ENCODE measurements at places on chromosomes 1 and 21. TPM values are rescaled to one million over a fixed set of nuclear protein-coding genes. Genes with fewer than 3 reads are reported as not detected.
A peak's percentile ranks its signal among the peaks of the same experiment; 100 is the strongest.

Gene TFF1
- not detected for total RNA-seq

- peaks cover 54% of the 10 kb centered on the region for H3K27me3 ChIP-seq
- H3K36me3 ChIP-seq = no peaks in the 10 kb centered on the region
- DNase-seq = no peak
These were observed 1.8 kb downstream of the NIBAN1 start for GRCh38 chr1:184972315-184973055.

DNA sequence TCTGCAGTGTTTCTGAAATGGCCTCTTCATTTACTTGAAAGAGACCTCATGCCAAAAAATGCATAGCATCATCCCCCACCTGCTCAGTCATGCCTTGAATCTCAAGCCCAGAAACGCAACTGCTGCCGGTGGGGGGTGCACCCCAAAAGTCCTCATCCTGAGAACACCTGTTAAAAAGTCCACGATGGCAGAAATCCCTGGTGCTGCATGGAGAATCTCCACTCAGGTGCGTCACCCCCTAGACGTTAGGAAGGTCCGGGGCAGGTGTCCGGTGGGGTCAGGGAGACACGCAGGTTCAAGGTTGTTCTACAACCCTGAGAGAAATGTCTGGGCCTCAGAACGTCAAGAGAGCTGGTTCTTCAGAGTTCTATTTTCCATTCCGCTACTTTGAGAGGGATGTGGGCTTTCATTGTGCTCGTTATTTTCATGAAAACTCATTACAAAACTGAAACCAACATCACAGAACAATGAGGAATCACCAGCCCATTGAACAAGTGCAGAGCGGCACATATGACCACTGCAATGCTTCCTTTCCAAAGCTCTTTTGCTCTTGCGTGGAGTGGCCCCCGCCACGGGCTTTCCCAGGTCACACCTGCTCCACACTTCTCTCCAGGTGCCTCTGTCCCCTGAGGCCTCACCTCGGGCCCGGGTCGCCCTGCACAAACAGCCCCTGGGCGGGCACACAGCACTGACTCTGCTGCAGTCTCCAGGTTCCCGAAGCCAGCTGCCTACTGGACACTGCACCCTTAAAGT lies 201.9 kb downstream of the TOMM20 start:
- H3K4me1 ChIP-seq = peaks cover 20% of the 10 kb centered on the region
- no peaks in the 10 kb centered on the region for H3K27me3 ChIP-seq
- DNase-seq = no peak
- no peaks in the 10 kb centered on the region for H3K36me3 ChIP-seq
- H3K27ac ChIP-seq = peak overlapping the region; percentile 70

GRCh38 chr1:201191653-201192260 lies 1.1 kb downstream of the IGFN1 start:
- H3K4me1 ChIP-seq = no peaks in the 10 kb centered on the region
- no peaks in the 10 kb centered on the region for H3K36me3 ChIP-seq
- H3K27me3 ChIP-seq = peaks cover 7% of the 10 kb centered on the region
- H3K4me3 ChIP-seq = no peak overlapping the region
- DNase-seq = no peak

DNA sequence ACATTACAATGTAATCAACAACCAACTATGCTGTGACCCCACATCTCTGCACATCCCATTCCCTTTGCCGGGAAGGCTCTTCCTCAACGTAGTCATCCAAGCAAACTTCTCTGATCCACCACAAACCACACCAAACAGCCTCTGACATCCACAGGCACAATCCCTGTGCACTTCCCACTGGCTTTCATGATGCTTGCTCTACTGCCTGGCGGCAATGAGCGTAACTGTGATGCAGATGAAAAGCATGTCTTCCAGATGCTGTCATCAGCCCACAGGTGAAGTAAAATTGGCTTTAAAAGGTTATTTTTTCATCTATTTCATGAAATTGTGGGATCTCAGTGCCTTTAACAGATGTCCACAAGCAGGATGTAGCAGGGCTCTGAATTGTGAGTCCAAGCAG lies 635.2 kb downstream of the SMYD3 start:
- H3K27ac ChIP-seq = no peak overlapping the region
- H3K4me1 ChIP-seq = no peaks in the 10 kb centered on the region
- no peak for DNase-seq

- no peak overlapping the region for H3K4me3 ChIP-seq
- H3K36me3 ChIP-seq = no peaks in the 10 kb centered on the region
- no peak for DNase-seq
- no peaks in the 10 kb centered on the region for H3K27me3 ChIP-seq
These were observed 9.2 kb upstream of the BEND5 start for GRCh38 chr1:48785869-48786268.

DNA sequence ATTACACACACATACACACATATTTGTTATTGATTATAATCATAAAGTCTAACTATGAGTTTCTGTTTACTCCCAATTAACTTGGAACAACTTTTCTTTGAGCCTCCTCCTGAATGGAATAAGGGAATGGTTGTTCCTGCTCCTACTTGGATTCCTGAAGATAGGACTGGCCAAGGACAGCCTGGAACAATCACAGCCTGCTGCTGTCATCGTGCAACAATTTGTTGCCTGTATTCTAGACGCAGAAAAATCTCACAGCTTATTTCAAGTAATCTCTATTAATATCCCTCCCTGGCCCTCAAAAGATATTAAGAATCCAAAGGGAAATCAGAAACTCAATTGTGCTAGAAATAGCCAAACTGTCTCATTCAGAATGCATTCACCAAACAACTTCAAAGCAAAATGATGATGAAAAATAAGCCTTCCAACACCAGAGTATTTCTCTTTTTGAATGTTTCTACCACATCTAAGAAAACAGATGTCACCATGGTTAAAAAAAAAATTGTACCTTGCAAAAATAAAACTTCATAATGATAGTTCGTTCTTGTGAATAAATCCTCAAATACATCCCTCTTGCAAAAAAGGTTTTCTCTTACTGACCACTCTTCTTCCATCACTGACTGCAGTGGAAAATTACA lies 30.9 kb downstream of the RCAN1 start:
- no peak overlapping the region for H3K27ac ChIP-seq
- DNase-seq = no peak
- peaks cover 34% of the 10 kb centered on the region for H3K4me1 ChIP-seq
- H3K36me3 ChIP-seq = no peaks in the 10 kb centered on the region
- H3K4me3 ChIP-seq = no peak overlapping the region

- no peak overlapping the region for H3K27ac ChIP-seq
- H3K4me3 ChIP-seq = no peak overlapping the region
- no peaks in the 10 kb centered on the region for H3K27me3 ChIP-seq
- H3K36me3 ChIP-seq = no peaks in the 10 kb centered on the region
- DNase-seq = no peak
These were observed 6.4 kb upstream of the S100A8 start for GRCh38 chr1:153397051-153397923.

DNA sequence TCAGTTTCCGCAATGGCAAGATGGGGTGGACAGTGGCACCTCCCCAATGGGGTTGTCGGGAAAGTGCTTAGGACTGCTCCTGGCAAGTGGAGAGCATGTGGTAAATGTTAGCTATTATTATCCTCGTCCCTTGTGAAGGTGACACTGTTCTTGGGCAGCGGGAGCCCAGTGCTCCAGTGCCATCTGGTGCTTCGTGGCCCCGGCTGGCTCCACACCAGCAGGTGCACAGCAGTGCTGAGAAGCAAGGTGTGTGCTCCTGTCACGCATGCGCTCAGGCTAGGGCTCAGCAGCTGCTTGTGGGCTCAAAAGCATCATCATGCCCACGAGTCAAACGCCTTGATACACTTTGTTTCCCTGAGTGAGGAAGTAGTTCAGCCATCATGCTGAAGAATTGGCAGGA lies 24.9 kb upstream of the KCNC4 start:
- DNase-seq = no peak
- no peaks in the 10 kb centered on the region for H3K27me3 ChIP-seq
- H3K36me3 ChIP-seq = no peaks in the 10 kb centered on the region
- H3K27ac ChIP-seq = no peak overlapping the region
- no peak overlapping the region for H3K4me3 ChIP-seq

Measured in transverse colon (tissue), 4 donors.